ENCODE measurements at places on chromosomes 7 and 10.

DNA sequence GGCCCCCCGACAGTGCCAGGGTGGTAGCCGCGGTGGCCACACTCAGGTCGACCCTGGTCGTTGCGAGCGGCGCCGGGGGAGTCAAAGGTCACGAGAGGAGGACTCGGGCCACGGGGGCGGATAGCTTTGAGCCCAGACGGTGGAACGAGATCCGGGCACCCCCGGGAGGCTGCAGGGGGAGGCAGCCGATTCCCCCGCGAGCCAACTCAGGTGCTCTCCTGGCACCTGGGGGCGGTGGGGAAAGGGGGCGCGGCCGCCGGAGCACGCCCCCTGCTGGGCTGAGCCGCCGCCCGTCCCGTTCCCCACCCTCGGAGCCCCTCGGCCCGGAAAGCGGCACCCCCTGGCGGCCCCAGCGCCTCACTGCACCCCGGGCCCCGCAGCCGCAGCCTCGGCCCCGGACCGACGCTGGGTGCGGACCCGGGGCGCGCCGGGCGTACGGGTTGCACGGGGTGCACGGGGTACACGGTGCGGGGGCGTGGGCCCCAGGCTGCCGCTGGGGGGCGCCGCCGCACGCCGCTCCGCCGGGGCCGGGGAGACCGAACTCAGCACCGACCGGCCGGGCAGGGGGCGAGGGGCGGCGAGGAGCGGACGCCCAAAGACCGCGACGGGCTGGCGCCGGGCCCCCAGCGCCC, 521 bp upstream of the NYAP1 start:
- no peak for DNase-seq

- DNase-seq = no peak
Measured at GRCh38 chr10:4522296-4523000, 303.6 kb upstream of the AKR1E2 start.

- DNase-seq = peak; percentile 30
Measured at GRCh38 chr7:129990403-129991192, 37.8 kb upstream of the UBE2H start.

- DNase-seq = no peak
Measured at GRCh38 chr10:6530211-6530840, 49.8 kb downstream of the PRKCQ start.

GRCh38 chr10:72333112-72334015, 21.4 kb downstream of the DNAJB12 start:
- DNase-seq = no peak

GRCh38 chr7:20785157-20786048, 1.3 kb downstream of the SP8 start:
- no peak for DNase-seq

GRCh38 chr10:10774416-10774815, 243.3 kb upstream of the CELF2 start:
- DNase-seq = no peak

DNA sequence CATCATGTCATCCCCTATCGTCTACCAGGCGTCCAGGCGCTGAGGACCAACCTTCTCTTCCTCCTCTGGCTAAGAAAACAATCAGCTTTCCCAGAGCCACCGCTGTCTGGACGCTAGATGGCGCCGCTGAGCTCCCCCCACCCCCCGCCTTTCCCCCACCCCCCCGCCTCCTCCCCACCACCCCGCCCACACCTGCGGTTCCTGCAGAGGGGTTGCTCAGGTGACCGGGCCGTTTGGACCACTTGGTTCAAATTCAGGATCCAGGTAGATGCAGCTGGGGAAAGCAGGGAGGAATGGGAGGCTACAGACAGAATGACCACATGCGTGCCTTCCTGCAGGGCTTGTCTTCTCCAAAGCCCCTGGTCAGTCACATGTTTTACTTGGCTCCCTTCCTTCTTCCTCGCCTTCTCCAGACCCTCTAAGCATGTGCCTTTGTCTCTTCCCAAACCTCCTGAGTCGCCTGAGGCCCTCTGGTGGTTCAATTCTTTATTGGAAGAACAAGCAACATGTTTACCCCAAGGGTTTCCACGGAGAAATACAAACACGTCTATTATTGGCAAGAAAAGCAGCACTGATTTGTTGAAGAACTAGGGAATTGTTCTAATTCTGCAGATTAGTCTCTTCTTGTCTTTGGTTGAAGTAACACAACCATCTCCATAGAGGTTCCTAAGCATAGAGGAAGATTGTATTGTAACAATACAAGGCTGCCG, 24.7 kb downstream of the AOC1 start:
- peak; percentile 73 for DNase-seq

GRCh38 chr10:19683356-19683755, 132.9 kb upstream of the PLXDC2 start:
- no peak for DNase-seq

- DNase-seq = no peak
Measured at GRCh38 chr7:91717681-91718470, 162.6 kb downstream of the MTERF1 start.

- peak; percentile 91 for DNase-seq
Measured at GRCh38 chr7:128217030-128217805, 23.9 kb upstream of the LEP start.

DNA sequence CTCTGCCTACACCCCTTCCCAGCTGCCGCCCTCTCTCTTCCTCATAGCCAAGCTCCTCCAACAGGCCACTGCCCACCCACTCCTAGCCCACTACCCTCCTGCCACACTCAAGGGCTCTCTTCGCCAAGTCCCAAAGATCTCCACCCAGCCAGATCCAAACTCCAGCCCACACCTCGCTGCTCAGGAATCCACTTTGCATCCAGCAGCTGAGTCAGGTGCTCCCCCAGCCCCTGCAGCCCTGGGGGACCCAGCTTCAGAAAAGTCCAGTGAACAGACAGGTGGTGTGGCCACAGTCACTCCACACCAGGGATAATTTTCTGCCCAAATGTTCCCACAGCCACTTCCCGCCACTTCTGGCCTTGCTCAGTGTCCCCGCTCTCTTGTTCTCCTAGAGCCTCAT, 10.9 kb downstream of the OGDHL start:
- no peak for DNase-seq

DNA sequence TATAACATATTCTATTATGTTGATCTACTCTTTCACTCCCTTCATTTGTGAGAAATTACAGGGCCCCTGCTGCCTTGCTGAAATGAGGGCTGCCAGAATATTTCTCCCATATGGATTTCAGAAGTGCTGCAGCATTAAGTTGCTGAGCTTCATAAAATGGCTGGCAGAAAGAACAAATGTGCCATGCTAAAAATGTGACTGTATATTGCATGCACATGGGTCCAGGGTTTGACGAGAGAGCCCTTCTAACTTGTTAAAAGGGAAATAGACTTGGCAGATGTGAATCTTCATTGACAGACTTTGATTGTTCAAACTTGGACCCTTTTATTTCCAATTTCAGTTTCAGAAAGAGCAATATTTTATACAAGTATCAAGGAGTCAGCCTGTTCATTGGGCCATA, 468.6 kb downstream of the PHTF2 start:
- no peak for DNase-seq

DNA sequence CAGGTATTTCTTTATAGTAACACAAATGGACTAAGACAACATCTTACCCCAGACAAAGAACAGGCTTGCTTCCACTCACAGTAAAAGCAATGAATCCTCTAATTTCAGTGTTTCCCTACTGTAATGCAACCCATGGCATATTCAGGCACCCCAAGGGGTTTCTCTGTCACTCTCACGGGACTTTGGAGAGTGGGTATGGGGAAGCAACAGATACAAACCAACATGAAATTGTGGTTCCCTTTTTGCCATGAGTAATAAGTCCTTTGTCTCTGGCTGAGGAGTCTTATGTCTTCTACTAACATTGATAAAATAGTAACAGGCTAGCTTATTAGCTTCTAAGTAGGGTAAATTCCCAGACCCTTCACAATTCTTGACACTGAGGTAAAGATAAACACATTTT, 51.4 kb upstream of the AOAH start:
- no peak for DNase-seq

DNA sequence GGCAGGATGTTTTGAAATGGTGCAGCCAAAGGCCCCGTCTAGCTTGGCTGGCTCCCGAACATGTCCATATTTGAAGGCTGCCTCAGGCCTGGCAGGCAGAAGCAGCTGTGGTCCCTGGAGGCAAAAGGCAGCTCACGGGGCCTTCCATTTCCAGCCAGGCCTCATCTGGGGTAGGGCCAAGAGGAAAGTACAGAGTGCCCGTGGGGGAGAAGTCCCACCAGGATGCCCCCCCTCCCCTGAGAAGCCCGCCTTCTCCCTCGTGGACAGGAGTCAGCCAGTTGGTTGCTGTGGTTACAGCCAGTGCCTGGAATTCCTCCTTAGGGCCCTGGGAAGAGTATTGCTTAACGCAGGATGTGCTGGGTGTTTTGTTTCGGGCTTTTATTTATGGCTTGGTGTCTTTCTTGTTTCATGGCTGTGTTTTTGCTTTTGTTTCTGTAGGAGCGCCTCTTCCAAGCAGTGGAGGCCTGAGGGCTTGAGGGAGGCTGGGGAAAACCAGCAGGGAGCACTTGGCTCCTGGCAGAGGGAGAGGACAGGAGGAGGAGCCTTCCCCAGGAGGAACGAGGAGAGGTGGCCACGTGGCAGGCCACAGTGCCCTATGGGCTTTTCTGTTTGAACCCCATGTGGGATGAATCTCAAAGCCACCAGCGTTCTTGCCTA, 45.4 kb downstream of the CHST3 start:
- peak; percentile 94 for DNase-seq

GRCh38 chr7:137873524-137873923, 26.8 kb upstream of the DGKI start:
- peak; percentile 78 for DNase-seq

- no peak for DNase-seq
Measured at GRCh38 chr10:55203319-55203718, 402.3 kb upstream of the PCDH15 start.

DNA sequence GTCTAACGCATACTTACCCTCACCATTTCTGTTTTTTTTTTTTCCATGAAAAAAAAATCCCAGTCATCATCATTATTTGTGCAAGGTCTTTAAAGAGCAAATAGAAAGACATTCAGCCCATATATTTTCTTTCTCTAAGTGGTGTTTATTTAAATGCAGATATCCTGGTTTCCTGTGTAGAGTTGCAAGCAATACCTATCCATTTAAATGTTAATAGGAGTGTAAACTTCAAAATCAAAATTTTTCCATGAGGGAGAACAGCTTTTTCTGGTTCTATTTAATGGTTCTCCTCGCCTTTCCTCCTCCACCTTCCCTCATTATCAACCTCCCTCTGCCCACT, 120.1 kb upstream of the AGK start:
- no peak for DNase-seq

GRCh38 chr7:35420656-35421055, 166.8 kb upstream of the TBX20 start:
- no peak for DNase-seq

DNA sequence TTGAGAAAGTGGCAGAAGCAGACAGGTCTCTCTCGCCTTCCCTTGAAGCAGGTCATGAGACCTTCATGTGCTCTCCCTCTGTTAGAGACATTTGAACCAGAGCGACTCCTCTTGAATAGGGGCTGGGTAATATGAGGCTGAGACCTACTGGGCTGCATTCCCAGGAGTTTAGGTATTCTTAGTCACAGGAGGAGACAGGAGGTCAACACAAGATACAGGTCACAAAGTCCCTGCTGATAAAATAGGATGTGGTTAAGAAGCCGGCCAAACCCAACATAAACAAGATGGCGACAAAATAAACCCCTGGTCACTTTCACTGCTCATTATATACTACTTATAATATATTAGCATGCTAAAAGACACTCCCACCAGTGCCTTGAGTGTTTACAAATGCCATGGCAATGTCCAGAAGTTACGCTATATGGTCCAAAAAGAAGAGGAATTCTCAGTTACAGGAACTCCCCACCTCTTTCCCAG, 43.5 kb upstream of the MSRB2 start:
- no peak for DNase-seq

- DNase-seq = no peak
Measured at GRCh38 chr7:47089461-47089860, 492.4 kb downstream of the TNS3 start.

DNA sequence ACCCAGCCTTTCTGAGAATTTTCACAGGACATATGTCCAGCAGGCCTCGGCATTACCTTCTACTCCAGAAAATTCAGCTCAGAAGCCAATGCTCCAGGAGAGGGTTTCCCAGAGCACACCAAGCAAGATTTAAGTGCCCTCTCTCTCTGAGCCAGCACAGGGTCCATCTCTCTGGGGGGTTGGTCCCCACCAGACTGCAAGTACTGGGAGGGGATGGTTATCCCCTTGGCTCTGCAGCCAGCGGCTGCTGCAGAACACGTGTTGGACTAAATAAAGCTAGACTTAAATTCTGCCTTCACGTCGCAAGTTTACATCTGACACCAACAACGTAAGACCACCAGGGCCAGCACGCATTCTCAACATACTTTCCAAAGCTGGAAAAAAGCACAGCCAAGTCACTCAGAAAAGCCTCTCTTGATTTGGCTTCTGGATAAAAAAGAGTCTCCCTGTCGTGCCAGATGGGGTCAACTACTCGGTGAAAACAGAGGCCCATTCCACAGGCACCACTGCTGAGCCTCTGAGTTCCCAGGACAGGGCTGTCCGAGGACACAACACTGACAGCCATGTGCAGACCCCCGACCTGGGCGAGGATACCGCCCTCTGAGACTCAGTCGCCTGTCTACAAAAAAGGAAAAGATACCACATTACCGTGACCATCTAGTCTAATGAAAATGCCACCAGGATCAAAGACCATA, 77.3 kb downstream of the CTBP2 start:
- no peak for DNase-seq

GRCh38 chr7:151829707-151830106, 47.2 kb downstream of the PRKAG2 start:
- no peak for DNase-seq

DNA sequence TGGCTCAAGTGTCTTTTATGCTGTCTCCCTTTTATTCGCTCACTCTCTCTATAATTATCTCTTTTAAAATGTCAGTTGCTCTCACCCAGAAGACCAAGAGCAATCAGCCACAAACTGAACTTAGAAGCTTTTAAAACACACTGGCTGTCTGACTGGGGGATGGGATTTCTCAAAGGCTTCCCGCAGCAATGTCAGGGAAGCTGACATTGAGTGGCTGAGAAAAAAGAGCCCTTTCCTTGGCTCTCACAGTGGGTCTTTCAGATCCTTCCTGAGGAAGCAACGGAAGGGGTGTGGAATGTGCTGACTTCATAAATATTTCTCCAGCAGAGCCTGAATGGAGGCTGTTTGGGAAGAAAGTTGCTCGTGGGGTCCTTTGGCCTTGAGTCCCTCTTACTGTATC, 445.7 kb upstream of the C7orf33 start:
- DNase-seq = no peak

DNA sequence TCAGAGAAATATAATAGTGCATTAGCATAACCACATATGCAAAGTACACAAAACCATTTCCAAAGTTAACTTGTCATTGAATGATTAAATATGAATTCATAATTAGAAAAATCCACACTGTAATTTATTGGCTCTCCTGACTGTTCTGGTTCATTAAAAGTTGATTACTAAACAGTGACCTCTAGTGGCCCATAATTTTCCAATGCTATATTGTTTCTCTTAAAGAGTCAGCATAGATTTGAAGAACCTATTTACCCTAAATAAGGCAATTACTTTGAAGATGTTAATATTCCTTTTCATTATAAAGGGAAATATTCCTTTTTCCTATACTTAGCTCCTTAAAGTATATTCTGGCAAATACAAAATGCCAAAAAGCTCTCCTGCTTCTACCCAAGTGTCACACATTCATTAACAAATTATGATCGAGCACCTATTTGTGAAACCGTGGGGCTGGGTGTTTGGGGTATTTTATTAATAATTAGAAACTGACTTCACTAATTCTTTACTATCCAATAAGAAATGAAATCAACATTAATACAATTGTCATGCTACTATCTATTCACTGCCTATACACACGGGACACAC, 86.2 kb downstream of the HIBADH start:
- DNase-seq = peak; percentile 45
